ENCODE measurements at places on chromosomes 13 and 19.

GRCh38 chr19:39425744-39426143 is 10.0 kb downstream of the RPS16 start:
- DNase-seq: no peak

- no peak for DNase-seq
Observed at GRCh38 chr13:28273919-28274318, 135.6 kb downstream of the PAN3 start.

DNA sequence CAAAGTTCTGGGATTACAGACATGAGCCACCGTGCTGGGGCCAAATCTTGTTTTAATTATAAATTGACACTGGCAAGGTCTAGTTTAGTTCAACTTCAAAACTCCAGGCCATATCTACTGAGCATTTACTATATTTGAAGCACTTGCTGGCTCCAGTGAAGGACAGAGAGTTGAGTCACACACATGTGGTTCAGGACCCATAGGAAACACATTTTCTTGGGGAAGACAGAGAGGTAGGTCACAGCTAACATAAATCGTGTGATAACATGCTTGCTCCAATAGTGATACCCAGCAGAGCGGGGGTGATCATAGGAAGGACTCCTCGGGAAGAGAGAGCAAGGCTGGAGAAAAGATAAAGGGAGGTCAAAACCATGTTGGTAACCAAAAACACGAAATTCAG is 170.6 kb upstream of the TSC22D1 start:
- DNase-seq: no peak

DNA sequence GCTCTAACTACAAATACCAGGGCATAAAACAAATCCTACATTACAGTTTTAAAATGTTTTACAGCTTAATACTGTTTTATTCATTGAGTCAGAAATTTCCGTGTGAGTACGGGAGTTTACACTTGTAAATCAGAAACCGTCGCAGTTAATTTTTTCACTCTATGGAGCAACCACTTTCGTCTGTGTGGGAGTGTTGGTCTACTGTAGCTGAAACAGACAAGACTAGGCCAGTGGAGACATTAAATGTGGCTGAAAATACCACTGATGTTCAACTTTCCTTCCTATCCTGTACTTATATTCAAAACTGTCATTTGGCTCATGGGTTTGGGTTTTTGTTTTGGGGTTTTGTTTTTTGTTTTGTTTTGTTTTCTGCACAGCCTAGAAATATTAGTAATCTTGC is 268.7 kb downstream of the DCT start:
- no peak for DNase-seq

DNA sequence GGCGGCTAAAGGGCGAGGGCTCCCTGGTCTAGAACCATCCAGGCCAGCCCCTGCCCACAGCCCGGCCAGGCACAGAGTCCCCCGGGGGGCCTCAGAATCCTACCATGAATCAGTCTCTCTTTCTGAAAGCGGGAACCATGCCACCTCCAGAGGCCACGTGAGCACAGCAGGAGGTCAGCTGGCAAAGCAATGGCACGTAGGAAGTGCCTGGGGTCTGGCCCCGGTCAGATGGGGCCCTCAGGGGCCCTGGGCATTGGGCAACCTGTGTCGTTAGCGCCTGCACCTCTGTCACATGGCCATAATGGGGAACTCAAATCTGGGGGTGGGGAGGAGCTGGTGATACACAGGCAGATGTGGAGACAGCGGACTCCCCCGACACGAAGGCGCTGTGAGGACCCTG is 8.8 kb downstream of the MFSD12 start:
- no peak for DNase-seq

DNA sequence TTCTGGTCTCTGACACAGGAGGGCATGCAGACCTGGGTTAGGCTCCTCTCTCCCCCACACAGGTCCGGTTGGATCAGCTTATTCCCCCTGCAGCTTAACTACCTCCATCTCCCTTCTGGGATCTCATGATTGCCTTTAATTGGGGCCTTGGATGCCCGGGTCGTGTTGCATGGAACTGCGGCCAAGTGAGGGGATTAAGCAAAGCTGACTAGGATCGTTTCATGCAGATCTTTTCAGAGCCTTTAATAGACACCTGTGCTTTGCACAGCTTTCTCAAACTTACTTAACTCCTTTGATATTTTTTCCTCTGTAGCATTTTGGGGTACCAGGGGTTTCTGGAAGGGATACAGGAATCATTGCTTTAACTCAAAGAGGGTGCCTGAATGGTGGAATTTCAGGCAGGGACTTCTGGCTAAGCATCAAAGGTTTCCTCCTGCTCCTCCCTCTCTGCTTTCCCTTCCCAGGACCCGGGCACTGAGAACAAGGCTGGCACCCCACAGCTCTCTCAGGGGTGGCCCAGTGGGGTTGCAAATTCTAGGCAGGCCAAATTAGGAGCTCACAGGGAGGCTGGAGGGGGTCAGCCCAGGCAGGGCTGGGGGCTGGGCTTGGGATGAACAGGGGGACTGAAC is 477 bp downstream of the NFILZ start:
- no peak for DNase-seq

- DNase-seq: no peak
Observed at GRCh38 chr13:48976576-48977285, 1.0 kb downstream of the FNDC3A start.

- no peak for DNase-seq
Observed at GRCh38 chr19:41409288-41409687, 11.7 kb downstream of the BCKDHA start.

GRCh38 chr13:103539721-103540381 is 473.6 kb upstream of the SLC10A2 start:
- no peak for DNase-seq

DNA sequence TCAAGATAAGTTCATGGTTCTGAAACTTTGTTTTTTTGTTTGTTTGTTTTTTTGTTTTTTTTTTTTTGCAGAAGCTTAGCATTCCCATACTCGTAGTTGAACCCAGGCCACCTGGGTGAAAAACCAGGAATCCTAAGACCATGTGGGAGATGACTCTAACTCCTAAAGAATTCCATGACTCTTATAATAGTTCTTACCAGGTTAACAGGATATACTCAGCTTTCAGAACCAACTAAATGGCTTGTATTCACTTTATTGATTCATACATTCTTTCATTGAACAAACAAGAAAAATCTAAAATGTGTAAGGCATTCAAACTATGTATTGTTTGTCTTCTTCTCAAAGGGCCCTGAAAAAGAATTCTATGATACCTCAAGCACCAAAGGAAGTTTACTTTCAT is 40.5 kb upstream of the KLF5 start:
- DNase-seq: no peak

GRCh38 chr19:5268801-5269200 is 71.8 kb downstream of the PTPRS start:
- DNase-seq: no peak

DNA sequence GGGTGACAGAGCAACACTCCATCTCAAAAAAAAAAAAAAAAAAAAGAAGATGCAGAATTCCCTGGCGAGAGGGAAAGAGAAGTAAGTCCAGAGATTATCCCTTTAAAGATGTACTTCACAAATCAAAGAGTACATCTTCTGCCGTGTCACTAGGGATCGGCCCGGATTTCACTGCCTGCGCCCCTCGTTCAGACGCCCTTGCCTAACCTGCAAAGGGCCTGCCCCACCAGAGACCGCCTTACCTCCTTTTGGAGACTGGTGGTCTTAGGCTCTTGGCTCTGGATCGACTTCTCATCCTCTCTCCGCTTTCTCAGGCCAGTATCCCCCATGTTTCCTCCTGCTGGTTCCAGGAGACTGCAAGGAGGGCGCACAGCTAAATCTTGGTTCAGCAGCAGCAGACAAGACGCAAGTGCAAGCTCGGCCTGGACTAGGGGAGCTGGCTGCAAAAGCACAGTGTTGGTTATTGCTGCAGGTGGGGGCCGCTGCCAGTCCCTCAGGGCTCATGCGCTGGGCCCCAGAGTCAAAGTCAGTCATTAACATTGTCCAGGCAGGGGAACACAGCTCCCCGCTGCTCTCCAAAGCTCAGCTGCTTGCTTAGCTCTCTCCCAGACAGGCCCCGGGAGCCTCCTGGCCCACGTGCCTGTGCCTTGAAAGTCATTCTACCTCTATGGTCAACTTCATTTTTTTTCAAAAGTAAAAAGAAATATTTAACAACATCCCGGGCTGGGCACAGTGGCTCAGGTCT is 1.2 kb downstream of the SLC7A9 start:
- no peak for DNase-seq

DNA sequence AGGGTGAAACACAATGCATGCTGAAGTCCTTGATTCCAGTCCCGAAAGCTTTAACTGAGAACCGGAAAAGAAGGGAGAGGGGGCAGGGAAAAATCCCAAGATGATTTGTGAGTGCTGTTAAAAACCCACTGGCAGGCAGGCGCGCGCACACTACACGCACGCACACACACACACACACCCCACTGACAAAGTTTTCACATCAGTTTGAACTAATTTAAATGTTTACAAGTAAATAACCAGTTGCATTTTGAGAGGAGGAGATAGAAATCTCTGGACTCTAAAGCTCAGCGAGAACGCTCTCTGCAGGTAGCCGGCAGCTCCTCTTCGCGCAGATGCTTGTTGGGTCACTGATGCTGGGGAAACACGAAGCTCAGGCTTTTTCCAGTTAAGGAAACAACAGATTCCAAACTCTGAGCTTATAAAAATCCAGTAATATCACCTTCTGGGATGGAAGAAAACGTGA is 818 bp upstream of the SLITRK1 start:
- no peak for DNase-seq

- no peak for DNase-seq
Observed at GRCh38 chr19:33550768-33551167, 29.2 kb upstream of the PEPD start.

DNA sequence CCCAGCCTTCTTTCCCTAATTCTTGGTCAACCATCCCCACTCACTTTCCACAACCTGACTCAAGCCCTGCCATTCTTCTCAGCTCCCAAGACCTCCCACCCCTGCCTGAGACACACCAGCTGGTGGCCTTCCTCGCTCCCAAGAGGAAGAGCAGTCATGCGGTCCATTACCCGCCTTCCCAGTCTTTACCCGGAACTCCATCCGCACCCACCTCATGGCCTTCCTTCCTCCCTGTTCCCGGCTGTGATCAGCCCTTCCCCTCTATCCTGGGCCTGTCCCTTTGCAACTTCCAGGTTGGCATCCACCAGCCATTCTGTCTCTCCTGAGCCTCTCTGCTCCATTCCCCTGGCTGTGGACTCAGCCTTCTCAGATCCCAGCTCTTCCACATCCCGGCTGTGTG is 18.6 kb upstream of the INSR start:
- DNase-seq: no peak

DNA sequence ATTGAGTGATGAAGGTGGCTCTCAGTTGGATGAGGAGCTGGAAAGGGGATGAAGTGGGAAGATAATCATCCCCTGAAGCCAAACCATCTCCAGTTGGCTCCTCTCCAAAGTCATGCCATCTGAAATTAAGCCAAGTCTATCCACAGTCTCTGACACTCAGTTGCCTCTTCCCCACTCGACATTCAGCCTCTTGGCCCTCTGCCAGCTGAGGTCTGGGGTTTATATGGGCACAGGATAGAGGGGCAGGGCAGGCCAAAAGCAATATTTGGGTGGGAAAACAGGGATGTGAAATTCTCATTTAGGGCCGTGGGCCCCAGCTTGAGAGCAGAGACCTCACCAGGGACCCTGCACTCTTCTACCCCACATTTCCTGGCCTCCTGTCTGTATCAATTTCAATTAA is 85.9 kb downstream of the SLITRK1 start:
- no peak for DNase-seq

DNA sequence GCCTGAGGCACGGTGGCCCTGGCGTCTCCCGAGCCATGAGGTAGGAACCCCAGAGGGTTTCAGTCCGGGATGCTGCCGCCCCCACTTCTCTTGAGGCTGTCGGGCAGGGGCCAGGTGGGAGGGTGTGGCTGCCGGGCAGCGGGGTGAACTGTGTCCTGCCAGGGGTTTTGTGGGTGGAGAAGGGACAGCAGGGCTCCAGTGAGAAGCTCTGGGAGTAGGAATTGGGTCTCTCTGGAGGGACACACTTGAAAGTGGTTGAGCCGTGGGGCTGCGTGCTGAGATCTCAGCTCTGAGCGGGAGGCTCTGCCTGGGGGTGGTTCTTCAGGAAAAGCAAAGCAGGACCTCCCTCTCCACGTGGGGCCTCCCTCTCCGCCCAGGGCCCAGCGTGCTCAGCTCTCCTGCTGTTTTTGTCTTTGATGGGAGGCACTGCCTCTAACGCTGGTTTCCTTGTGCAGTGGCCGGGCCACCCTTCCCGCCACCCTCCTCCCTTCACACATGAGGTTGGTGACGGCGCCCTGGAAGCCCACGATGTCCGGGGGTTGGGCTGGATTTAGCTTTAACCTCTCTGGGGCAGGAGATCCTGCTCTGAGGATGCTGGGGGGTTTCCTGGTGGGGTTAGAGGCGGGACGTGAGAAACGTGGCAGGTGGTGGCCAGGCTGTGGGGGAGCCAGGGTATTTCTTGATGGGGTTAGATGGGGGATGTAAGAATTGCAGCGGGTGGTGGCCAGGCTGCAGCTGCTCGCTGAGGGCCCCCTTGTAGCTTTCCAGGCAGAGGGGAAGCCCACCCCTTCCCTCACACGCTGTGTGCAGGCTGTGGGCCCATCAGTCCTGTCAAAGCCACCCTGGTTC is 15.3 kb upstream of the ZNF554 start:
- no peak for DNase-seq

DNA sequence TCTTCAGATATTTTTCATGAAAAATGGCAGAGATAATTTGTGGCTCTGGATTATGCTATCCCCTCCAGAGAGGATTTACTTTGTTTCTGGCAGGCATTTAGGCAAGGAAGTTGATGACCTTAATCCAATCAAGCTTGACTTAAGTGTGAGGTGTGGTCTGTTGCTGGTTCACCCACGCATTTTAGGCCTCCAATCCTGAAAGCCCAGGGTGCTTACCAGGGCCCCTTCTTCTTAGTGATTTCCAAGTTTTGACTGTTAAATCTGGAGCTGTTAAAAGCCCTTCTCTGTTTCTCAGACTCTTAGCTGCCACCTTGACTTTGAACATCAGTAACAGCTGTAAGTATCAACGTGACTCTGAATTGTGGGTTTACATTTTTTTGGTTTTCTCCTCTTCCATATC is 161.8 kb downstream of the DNAJC15 start:
- DNase-seq: no peak

DNA sequence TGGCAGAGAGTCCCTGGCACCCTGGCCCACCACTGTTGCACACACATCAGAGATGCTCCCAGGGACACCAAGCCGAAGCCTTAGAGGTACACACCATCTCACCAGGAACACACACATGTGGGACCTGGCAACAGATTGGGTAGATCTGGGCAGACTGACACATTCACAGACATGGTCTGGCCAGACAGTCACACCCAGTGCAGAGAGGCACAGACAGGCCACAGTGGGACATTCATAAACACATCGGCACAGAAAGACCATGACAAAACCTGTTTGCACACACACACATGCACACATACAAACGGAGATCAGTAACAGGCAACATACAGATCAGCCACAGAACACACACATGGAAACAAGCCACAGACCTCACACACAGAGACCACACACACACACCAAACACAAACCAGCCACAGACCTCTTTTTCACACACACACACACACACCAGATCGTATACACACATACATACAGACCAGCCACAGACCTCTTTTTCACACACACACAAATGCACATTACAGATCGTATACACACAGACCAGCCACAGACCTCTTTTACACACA is 6.3 kb upstream of the JUNB start:
- no peak for DNase-seq

GRCh38 chr13:31199527-31199848 is 287 bp upstream of the B3GLCT start:
- DNase-seq: no peak

All from activated naive CD4-positive, alpha-beta T cell (primary cell).